Stimulated activated CD4-positive, alpha-beta T cell treated with anti-CD3 and anti-CD28 coated beads, Interleukin-12 subunit alpha, Interleukin-12 subunit beta, amount 100 ng/mL, for 24 hours (primary cell): ENCODE measurements at places on chromosomes 1 and 21.

GRCh38 chr1:26862781-26863684 is at the start of gene SFN:
TSS of gene SFN (plus strand) at chr1:26863149. CDS start at chr1:26863213, 64 bp downstream.
- DNase-seq, result peak; percentile 48

- no peak for DNase-seq
These were observed 128.0 kb downstream of the PSMG1 start for GRCh38 chr21:39055167-39055767.

- DNase-seq, result no peak
These were observed 396.0 kb downstream of the AGBL4 start for GRCh38 chr1:49627781-49628180.

DNA sequence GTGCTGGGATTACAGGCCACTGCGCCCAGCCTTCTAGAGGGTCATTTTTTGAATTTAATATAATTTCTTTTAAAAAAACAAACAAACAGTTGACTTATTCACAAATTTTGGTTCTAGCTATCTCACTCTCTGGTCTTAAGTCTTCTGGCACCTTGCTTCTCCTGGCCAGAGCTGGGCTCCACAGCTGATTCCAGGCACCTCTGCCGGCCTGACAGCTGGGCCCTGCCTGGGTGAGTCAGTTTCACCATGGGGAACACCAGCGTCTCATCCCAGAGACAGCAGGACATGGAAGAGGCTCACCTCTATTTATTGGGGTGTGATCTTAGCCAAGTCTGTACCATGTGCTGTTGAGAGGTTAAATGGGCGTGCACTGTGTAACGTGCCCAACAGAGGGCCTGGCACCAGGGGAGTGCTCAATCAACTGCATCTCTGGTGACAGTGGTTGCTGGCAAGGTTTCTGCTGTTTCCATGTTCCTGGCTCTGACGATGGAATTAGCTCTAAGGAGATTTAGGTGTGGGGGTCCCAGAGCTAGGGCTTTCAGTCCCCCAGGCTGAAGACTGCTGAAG is 956 bp downstream of the CPLANE2 start:
- peak; percentile 22 for DNase-seq

DNA sequence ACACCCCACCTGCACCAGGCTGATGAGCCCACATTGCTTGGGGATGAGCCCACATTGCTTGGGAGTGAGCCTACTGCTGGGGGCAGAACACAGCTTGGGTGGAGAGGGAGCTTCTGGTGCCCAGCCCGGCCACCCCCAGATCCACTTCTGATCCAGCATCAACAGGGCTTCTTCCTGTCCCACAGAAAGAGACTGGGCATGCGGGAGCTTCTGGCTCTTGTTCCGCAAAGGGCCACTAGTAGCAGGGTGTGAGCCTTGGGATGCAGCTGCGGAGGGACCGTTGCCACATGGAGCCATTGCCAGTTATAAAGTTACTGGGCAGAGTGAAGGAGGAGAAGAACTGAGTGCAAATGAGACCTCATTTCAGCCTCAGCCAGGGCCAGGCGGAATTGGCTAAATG is 36.3 kb downstream of the PKP1 start:
- DNase-seq, result no peak
